Stimulated activated CD4-positive, alpha-beta T cell treated with anti-CD3 and anti-CD28 coated beads, Interleukin-1b, Interleukin-23, amount 100 ng/mL, for 4 hours (primary cell): ENCODE measurements at places on chromosomes 7 and 10.

DNA sequence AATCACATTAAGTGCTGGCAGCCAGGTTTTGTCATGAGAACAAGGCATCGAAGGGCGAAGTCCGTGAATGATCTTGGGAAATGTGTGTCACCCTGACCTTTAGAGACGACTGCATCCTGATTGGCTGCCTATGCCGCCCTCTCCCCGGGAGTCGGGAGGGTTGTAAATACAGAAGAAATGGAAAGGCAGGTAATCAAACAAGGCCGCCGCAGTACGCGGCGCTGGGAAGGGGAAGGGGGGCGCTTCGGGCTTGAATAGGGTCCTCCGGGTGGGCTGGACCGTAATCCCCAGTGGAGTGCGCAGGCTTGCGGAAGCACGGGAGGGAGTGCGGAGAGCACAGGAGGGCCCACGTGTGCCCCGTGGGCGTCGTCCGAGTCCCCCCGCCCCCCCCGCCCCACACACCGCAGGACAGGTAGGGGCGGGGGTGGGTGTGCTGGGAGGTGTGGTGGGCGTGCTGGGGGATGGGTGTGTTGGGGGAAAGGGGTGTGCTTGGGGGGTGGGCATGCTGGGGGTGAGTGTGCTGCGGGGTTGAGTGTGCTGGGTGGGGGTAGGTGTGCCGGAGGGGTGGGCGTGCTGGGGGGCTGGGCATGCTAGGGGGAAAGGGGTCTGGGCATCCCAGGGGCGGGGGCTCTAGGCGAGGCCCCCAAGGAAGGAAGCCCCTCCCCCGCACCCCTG lies 169.4 kb downstream of the ARHGAP12 start:
- DNase-seq = peak; percentile 67

- DNase-seq = no peak
Measured at GRCh38 chr7:45712872-45713668, 138.9 kb downstream of the ADCY1 start.

GRCh38 chr10:15486404-15486803 lies 115.3 kb upstream of the FAM171A1 start:
- DNase-seq = no peak

GRCh38 chr7:66549466-66549865 lies 79.2 kb upstream of the KCTD7 start:
- DNase-seq = no peak

DNA sequence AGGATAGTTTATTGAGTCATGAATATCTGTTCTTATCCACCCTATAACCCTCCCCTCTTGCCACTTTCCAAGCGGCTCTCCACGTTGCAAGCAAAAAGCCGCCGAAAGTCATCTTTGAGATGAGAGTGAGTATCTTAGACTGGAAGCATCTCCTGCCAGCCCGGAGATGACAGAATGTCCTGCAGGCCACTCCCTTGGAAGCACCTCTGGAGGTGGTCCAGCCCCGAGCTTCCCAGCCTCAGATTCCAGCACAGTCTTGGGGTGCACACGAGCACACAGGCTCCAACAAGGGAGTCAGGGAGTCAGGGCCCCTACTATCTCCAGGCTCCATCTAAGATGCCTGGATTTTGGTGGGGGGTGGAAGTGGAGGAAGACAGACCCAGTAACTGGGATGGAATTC lies 5.5 kb upstream of the ELN start:
- DNase-seq = no peak
